ENCODE measurements at places on chromosomes 3 and 15. TPM values are rescaled to one million over a fixed set of nuclear protein-coding genes. Genes with fewer than 3 reads are reported as not detected.
A peak's percentile ranks its signal among the peaks of the same experiment; 100 is the strongest.

DNA sequence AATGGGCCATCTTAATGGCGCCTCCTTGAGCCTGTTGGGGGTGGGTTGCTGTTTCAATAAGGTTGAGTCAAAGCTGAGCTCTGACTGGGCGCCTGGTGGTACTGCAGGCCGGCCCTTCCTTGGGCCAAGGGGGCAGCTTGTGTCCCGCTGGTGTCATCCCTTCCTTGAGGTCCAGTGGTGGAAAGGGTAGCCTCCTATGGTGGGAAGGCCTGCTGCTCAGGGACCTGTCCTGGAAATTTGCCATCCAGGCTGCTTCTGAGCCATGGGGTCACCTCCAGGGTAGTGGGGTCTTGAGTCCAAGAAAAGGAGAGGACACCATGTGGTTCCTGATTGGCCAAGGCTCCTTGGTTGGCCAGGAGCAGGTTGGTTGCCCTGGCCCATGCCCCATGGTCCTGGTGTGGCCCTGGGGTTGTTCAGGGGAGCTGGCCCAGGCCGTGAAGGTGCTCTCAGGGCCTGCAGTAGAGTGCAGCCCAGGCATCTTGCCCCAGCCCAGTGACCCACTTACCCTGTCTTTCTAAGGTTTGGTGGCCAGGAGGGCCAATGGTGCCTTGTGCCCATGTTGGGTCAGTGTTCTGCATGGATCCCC is 188.7 kb downstream of the UBE3A start:
- peak; percentile 27 for DNase-seq

Gene CCK
- not detected for total RNA-seq

Gene ANKRD34C
- total RNA-seq: not detected

- peak; percentile 3 for DNase-seq
Observed at GRCh38 chr3:79086514-79086913, 681.3 kb downstream of the ROBO1 start.

Gene MAPKAPK3
- 72.5 TPM for total RNA-seq

Gene TRIM42
- total RNA-seq: not detected

Gene UACA
- 21.1 TPM for total RNA-seq

Gene LRRC34
- total RNA-seq: 8.5 TPM

DNA sequence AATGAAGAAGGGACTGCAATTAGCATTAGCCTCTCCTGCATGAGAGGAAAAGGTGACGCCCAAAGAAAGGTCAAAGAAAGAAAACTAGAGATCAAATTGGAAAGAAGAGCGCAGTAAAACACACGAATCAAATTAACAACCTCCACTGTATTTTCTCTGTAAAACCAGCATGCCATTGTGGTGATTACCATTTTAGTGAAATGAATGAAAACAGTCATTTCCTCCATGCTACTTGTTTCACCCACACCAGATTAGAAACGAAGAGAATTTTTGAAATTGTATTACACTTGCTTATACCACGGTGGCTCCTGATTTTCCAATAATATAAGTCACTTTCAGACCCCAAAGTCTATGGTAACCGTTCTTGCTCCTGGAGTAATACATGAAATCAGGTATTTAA is 71.6 kb downstream of the SUMF1 start:
- no peak for DNase-seq

Gene PDZRN3
- total RNA-seq: 7.4 TPM

- DNase-seq: no peak
Observed at GRCh38 chr3:157318639-157319288, 117.9 kb upstream of the PTX3 start.

GRCh38 chr3:57787867-57788623 is 31.9 kb downstream of the SLMAP start:
- DNase-seq: no peak

DNA sequence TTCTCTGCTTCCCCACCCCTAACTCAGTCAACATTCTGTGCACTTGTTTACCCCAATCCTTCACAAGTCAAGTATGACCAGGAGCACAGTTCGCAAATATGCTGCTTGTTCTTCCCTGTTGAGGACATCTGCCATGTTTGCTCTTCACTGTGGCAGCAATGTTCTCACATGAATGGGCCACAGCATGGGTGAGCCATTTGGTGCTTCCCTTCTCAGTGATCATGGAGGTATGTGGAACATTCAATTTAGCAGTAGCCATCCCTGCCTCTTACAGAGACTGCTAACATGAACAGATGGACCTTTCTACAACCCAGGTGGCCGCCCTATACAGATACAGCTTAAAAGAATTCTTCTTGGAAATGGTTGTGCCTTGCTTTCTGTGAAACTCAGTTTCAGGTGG is 660.1 kb upstream of the SGO1 start:
- DNase-seq: no peak

- DNase-seq: no peak
Observed at GRCh38 chr15:39205081-39205480, 375.8 kb upstream of the THBS1 start.

All from H7 (cell line).